ENCODE measurements at places on chromosomes 16 and 17. TPM values are rescaled to one million over a fixed set of nuclear protein-coding genes. Genes with fewer than 3 reads are reported as not detected.

Gene CLEC18B
- 1.1 TPM for total RNA-seq

Gene LUC7L
- total RNA-seq: 76.4 TPM

Gene SRCIN1
- 24.5 TPM for total RNA-seq

Gene ABCC3
- 0.16 TPM for total RNA-seq

- no peak for DNase-seq
These were observed 11.7 kb upstream of the CPPED1 start for GRCh38 chr16:12815361-12815760.

GRCh38 chr17:28127196-28127595 is 84.7 kb downstream of the NLK start:
- DNase-seq: no peak

DNA sequence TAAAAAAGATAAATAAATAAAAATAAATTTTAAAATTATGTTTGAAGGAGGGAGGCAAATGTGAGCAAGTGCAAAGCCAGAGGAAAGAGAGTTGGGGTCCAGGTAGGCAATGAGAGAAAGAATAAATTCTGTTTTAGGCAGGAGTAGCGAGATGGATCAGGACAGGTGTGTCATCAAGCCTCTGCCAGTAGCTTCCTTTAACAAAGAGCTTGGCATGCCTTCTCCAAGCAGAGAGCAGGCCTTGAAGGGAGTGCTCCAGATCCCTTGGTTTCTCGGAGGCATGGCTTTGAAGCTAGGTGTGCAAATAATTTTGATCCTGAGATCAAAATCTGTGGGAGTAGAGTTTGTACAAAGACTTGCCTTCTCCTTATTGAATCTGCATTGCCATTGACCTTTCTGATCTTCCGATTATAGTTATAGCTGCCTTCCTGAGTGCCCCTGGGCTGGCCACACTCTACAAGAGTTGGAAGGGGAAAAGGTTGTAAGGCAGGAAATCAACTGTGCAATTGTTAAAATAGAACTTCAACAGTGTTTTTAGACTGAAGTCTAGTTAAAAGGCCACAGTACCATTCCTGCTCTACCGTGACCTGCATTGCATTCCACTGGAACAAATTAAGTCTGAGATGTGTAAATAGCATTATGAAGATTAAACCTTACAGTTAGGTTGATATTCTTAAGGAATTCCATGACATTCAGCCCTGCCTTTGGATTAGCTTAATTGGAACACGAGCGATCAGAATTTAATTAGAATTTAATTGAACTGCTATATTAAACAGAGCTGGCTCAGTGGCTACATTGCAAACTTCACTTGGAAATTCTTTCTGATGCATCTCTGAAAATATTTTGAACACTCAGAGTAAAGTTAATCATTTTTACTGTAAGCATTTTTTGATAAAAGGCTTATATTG is 33.7 kb downstream of the IQCK start:
- no peak for DNase-seq

Data from occipital lobe (tissue), 3 donors.